C1 segment of cervical spinal cord (tissue), 14 donors: ENCODE measurements at places on chromosomes 5 and 9.

- no peak for DNase-seq
These were observed 20.2 kb upstream of the TJP2 start for GRCh38 chr9:69153707-69154521.

DNA sequence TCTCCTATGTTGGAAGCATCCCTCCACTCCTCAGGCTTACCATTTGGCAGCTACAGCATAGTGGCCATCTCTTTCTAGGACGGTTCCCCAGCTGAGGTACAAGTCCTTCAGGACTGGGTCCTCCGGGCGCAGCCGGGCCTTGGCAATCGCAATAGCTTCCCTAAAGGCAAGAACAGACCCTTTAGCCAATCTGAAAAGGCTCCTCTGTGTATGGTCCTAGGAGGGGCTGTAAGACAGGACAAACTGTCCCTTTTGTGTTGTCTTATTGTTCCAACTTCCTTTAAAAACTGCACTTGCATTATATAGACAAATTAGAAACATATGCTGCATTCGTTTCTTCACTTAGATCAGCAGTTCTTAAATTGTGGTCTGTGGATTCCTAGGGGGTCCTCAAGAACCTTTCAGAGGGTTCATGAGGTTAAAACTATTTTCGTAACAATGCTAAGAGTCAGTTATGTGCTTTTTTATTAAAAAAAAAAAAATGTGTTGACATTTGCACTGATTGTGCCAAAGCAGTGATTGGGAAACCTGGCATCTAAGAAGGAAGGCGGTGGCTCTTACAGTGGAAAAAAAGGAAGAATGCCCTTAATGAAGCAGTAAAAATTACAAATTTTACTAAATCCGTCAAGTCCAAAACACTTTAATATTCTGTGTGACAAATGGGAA, 38.7 kb downstream of the GEMIN5 start:
- no peak for DNase-seq

DNA sequence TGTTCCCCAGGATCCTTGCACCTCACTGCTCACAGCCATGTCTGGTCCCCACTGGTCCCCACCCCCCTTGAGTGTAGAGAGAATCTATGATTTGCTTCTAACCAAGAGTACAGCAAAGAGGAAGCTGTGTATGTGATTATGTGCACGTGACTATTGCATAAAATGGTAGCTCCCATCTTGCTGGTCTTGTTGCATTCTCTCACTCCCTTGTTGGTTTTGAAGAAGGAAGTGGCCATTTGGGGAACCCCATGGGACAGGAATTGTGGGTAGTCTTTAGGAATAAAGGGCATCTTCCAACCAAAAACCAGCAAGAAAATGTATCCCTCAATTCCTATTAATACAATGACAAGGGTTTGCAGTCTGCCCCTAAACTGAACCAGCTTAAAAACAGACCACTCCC, 5.2 kb upstream of the FCN2 start:
- DNase-seq: no peak

- no peak for DNase-seq
These were observed 519.0 kb downstream of the CAAP1 start for GRCh38 chr9:26373616-26374015.

DNA sequence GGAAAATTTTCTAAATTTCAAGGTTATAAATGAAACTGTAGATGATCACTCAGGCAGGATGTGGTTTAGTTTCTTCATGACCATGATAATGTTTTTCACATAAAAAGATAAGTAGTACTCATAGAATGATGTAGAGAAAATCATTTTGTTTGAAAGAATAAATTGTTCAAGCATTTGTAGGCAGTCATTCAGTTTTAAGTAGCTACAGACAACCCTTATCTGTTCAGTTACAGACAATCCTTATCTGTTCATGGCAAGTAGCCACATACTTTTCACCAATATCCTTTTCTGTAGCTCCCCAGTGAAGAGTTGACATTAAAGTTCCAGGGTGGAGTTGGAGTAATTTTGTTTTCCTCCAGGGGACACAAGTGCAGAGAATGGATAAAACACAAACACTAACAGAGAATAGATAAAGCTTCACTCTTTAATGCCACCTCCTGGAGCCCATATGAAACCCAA, 278.1 kb upstream of the TNC start:
- no peak for DNase-seq

DNA sequence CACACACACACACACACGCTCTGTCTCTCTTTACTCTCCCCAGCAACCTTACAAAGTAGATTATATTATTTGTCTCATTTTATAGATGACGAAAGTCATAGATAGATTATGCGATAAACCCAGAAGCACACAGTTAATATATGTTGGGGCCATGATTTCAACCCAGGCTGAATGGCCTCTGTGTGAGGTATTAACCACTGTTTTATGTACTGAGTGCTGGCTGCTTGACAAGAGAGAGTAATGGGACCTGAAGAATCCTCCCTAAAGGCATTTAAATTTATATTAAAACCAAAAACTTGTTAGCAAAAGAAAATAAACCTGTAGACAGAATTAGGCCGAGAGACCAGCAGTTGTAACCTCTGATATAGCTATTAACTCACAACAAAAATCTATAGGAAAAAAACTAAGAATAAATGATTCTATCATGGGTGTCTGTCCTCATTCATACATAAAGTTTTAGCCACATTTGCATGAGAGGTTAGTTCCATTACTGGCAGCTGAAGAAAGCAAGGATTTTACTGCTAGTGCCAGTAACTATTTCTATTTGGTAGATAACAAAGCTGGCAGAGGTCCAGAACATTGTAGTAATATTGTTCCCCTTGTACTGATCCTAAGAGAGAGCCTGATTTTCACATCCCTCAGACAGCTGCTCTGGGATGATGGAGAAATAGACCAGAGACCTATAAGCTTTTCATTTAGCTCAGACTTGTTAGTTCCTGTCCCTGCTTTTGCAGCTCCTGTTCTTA, 250.9 kb downstream of the ADGRV1 start:
- DNase-seq: no peak

DNA sequence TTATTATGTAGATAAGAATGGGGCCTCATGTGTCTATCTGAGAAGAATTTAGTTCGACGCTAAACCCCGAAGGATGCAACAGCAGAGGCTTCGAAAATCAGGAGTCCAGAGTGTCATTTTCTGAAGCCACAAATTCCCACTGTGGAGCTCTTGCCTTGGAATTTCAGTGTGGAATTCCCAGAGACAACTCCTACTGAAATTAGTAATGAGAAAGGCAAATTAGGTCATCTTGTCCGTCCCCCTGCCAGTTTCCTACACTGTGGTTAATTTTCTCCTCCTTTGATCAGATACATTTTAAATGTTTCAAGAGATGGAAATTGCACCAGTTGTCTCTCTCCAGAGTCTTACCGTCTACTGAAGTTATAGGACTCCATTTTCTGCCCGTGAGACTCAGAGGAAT, 633.6 kb downstream of the BNC2 start:
- no peak for DNase-seq

GRCh38 chr5:123398058-123398733, 25.0 kb downstream of the CEP120 start:
- DNase-seq: no peak

DNA sequence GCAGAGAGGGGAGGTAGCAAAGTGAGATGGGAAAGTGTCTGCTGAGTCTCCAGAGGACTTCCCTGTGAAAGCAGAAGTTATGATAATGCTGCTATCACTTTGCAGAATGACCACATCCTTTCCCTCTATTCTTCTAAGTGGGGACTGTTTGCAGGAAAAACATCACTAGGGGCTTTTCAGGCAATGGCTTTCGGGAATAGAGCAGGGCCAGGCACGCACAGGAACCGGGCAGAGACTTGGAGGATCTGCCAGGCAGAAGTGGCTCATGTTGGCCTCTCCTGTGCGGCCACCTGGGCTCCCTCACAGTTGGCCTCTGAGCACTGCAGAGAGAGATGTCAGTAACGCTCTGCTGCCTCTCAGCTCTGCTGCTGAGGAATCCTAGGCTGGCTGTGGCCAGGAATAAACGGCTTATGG, 214.7 kb downstream of the MAST4 start:
- DNase-seq: no peak

- no peak for DNase-seq
These were observed 8.0 kb downstream of the AFAP1L1 start for GRCh38 chr5:149279661-149280060.

GRCh38 chr9:19102181-19102630, 498 bp downstream of the HAUS6 start:
- DNase-seq: no peak

DNA sequence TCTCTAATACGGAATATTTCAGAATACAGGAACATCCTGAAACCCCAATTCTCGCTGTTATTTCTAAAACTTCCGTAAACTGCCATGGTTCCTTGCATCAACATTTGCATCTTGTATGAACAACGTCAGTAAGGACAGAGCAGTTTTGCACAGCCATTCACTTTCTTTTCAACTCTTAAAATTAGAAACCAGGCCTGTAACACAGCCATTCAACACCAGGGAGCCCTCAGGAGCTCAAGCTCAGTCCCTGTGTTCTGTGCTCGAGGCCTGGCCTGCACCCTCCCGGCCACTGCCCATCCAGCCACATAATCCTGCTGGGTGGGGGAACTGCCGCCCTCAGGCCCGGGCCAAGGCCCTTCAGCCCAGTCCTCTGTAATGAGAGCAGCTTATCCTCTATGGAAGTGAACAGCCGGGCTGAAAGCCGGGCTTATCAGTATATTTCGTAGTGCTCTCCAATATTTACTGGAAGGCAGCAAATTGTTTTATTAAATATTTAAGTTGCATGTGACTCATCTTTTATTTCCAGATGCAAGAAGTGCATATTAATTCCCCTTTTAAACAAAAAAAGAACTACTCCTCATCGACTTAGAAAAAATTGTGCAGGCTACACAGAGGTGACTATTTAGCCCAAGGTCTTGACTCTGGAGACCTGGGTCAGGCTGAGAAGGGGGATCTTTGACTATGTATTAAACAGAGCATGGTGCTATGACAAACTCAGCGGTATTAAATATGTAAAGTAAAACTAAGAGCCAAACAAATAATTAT, 33.2 kb upstream of the SLC6A3 start:
- no peak for DNase-seq

DNA sequence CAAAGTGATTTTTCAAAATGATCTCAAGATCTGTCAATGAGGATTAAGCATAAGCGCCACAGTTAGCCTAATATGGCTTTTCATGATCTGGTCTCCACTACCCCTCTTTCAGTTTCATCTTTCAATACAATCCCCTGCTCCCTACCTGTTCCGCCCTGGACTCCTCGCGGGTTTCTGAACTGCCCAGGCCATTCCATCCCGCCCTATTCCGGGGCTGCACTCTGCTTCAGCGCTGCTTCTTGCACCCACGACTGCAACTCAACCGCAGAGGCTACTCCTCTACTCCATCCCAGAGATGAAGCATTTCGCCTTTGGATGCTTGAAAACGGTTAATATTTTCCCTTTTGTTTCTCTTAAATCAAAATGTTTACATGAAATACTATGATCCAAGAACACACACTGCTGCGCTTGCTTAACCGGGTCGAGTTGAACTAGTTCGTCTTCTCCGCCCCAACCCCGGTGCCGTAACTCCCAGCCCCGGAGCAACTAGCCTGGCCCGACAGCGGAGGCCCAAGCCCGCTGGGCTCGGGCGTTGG, 716 bp upstream of the OTULIN start:
- DNase-seq: no peak

GRCh38 chr9:94981723-94982090, 255.2 kb downstream of the AOPEP start:
- DNase-seq: no peak

- DNase-seq: no peak
These were observed 35.8 kb downstream of the PHF2 start for GRCh38 chr9:93612052-93612795.

DNA sequence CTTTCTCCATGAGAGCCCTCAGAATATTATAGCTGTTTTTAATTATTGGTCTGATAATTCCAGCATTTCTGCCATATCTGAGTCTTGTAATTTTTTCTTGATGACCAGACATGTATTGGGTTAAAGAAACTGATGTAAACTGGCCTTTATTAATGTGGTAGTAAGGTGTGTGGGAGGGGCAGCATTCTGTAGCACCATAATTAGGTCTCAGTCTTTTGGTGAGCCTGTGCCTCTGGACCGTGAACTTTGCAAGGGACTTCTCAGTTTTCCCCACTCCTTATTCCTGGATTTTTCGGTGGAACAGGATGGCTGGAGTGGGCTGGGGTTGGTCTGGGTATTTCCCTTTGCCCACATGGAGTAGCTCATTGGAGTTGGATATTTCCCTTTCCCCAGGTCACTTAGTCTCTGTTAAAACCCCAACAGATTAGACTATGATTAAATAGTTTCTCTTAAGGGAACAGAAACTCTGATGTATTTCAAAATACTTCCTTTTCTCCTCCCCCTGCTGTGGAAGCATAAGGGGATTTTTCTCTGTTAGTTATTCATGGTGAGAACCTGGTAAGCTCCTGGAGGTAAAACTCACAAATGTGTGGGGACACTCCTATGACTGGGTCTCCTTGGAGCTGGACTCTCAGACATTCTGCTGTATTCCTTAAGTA, 52.4 kb downstream of the FSD1L start:
- DNase-seq: no peak

- no peak for DNase-seq
These were observed 602.6 kb upstream of the DAB2 start for GRCh38 chr5:40027400-40027799.

DNA sequence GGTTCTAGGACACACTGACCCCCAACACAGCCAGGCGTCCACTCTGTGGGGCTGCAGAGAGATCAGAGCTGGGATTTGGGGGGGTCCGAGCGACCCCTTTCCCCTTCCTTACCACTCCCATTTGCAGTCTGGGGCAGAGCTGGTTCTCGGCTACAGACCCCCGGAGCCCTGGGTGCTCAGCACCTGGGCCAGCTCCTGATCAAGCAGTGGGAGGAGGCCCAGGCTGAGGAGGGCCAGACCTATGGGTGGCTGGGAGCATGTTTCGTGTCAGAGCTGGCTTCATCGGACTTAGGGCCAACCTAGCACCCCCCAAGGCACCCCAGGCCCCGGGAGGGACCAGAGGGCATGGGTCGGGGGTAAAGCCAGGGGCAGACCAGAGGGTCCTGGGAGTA, 7.6 kb downstream of the GRIN1 start:
- DNase-seq: no peak

GRCh38 chr5:124724357-124725039, 21.9 kb downstream of the ZNF608 start:
- no peak for DNase-seq

- DNase-seq: no peak
These were observed 87.0 kb upstream of the TNC start for GRCh38 chr9:115204904-115205453.

GRCh38 chr9:76893395-76893932, 12.4 kb downstream of the PRUNE2 start:
- DNase-seq: no peak
